Fibroblast of mammary gland (primary cell): ENCODE measurements at places on chromosomes 7 and 10.

GRCh38 chr7:12210179-12211053 is 678 bp upstream of the TMEM106B start:
- DNase-seq: no peak

DNA sequence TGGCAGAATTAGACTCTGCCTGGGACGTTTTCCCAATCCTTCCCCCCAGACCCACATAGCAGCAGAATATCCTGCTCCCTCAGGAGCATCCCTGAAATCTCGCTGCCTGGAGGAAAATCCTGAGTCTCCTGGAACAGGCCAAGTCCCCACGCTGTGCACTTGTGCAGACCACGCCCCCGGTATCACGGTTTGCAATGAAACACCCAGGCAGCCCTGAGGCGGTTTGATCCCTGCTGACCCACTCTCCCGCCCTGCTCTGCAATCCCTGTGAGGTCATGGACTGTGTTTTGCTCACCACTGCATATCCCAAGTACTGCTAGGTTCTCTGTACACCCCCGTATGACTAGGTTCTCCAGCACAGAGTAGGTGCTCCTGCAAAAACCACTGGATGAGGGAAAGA is 411.8 kb upstream of the MGMT start:
- DNase-seq: no peak

DNA sequence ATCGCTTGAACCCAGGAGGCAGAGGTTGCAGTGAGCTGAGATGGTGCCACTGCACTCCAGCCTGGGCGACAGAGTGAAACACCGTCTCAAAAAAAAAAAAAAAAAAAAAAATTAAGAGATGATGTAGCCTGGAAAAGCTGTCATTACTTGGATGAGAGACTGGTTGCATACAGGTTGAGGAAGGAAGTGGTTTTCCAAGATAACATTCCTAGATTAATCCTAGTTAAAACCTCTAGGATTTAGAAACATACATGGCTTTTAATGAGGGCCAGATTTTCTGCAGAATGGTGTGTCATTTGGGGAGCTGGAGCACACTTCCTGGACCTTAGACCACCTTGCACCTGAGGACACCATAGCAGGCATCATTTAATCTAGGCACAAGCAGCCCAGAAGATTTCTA is 17.8 kb downstream of the VWA2 start:
- DNase-seq: no peak

DNA sequence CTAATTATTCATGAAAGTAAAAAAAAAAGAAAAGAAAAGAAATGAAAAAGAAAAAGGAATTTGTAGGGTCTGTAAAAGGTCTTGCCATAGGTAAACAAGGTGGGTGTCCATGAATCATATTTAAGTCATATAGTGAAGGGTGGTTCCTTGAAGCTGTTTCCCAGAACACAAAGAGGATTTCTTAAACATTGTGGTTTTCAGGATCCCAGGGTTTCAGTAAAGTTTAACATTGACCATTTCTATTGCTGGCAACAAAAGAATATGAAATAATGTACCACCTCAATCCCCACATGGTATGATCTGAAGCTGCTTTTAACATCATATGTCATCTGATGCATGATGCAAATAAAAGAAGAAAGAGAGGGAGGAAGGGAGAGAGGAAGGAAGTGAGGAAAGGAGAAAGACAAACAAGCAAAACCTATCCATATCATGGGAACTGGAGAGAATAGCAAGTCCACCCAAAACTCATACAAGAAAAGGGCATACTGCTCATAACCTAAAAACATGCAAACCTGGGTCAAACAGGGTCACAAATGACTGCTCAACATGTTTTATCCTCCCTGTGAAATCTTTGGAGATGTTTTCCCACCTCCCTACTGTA is 663.5 kb downstream of the SORCS1 start:
- peak; percentile 16 for DNase-seq

GRCh38 chr7:93690021-93690420 is 115.5 kb upstream of the CALCR start:
- no peak for DNase-seq

DNA sequence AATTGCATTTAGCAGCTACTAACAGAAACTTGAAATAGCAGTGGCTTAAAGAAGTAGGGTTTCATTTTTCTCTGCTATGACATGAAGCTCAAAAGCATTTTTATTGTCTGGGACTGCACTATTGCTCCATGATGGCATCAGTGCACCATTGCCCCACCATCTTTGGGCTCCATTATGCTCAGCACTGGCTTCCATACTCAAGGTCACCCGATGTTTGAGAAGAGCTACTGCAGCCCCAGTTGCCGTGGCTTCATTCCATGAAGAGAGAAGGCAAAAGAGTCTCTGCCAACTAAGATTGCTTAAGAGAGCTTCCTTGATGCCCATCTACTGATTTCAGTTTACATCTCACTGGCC is 192.2 kb upstream of the LRGUK start:
- DNase-seq: no peak

DNA sequence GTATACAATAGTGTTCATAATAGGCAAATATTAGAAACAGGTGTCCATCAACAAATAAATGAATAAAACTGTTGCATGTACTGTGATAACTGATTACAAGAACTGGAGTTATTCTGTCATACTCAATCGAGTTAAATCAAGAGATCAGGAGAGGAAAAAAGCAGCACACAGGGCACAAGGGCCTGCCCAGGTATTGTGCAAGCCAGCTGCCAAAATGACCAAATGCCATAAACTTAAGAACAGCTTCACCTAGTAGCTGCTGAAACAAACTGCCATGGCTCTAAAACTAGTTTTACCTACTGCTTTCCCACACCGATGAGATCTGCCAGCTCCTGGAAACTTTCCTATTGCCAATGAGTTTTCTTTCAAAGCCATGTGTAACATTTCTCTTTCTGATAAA is 12.2 kb downstream of the GSAP start:
- DNase-seq: no peak
